Uterus (tissue), 4 donors: ENCODE measurements at places on chromosomes 7 and 10. TPM values are rescaled to one million over a fixed set of nuclear protein-coding genes. Genes with fewer than 3 reads are reported as not detected.

The PITX3 gene
- not detected for total RNA-seq

The LRRC4 gene
- 1.7 TPM for total RNA-seq

The FAM25A gene
- not detected for total RNA-seq

- no peak for DNase-seq
These were observed 10.4 kb upstream of the NACAD start for GRCh38 chr7:45098983-45099839.

DNA sequence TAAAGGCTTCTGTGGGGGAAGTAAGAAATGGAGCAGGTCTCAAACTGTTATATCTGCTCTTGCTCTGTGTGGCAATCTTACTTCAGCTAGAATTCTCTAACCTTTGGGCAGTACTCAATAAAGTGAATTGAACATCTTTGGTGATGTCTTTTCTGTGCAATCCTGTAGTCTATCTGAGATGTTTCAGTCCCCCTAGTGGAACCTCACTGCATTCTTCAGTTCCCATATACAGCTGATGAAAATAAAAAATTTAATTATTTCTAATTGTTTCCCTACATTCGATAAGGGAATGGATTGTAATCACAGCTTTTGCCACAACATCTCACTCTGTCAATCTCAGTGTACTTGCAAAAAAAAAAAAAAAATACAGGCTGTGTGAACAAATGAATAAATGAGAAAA lies 522.6 kb downstream of the DNAJB9 start:
- no peak for DNase-seq

DNA sequence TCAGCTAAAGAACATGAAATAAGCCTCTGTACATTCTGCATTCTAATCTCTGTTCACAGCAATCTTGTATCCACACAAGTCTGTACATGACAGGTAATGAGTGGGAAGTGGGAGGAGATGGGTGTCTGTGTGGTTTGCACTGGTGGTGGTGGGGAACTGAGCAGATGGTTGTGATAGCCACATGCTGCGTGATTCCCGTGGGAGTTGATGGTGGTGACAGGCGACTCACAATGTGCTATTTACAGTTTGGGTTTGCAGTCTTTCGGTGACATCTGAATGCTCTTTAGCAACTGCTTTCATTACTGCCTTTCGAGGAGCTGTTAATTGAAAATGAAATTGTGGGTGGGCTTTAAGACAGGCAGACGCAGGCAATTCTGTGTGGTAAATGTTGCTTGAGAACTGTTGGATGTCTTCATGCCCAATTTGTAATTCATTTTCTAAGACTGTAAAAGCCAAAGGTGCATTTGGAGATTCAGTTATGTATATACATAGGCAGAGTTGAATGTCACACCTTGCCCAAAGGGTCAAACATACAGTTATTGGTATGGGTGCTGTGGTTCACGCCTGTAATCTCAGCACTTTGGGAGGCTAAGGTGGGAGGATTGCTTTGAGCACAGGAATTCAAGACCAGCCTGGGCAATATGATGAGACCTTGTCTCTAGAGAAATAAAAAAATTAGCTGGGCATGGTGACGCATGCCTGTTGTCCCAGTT lies 308.2 kb downstream of the AUTS2 start:
- no peak for DNase-seq

DNA sequence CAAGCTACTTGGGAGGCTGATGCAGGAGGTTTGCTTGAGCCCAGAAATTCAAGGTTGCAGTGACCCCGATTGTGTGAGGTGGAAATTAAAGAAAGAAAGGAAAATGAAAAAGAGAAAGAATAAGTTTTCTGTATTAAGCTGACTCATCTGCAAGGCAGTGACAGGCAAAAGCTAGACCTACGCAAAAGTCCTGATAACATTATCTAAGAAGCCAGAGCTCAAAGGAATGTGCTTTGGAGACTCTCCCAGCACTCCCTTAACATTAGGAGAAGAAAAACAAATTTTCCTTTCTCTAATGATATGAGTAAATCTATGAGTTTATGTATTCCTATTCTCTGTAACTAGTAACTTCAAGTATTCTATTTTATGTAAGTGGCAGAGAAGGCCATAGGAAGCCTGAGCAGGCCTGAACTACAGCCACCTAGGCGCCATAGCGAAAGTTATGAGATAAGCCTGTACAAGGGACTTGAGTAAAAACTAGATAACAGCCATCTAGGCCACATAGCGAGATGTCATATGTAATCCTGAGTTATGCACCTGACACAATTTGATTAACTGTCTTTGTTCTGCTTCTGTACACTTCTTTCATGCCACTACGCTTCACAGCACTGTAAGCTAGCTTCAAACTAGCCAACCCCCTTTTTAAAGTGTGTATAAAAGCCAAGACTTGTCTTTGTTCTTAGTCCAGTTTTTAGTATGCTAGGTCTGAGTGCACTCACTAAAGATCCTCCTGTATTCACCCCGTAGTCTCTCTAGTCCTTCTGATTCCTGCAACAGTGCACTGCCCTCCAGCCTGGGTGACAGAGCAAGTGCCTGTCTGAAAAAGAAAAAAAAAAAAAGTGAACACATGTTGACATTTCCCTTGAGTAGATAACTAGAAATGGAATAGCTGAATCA lies 9.4 kb upstream of the ZWINT start:
- DNase-seq = no peak

DNA sequence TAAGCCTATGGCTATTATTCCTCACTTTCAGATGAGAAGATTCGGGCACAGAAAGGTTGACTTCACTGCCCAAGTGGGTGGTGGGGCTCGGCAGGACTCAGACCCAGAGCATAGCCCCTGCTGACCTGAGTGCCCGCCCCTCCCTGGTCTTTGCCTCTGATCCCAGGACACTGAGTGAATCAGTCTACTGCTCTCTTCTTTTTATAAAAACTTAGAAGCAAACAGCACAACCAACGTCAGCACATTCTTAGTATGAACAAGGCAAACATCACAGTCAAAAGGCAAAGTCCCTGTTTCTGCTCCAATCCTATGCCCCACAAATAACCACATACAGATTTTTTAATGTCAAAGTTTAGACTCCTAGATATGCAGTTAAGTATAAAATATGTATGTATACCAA lies 237.8 kb downstream of the ZMYND11 start:
- DNase-seq = no peak

DNA sequence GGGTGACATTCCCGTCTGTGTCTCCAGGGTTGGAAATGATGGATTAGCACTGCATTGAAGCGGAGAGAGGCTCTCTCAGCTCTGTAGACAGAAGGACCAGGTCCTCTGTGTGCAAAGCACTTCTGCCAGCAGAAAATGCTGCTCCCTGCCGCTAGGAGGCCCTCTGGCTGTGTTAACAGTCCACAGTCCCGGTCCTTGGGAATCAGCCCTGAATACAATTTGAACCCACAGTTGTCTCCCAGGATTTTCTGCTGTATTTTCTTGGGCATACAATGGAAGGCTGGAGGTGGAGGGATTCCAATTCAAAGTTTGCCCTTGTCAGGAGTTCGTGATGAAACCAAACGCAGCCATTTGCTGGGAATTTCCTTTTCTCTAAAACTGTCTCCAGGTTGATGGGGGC lies 205.2 kb downstream of the GLRX3 start:
- DNase-seq = no peak
